ENCODE measurements at places on chromosomes 5 and 9.

DNA sequence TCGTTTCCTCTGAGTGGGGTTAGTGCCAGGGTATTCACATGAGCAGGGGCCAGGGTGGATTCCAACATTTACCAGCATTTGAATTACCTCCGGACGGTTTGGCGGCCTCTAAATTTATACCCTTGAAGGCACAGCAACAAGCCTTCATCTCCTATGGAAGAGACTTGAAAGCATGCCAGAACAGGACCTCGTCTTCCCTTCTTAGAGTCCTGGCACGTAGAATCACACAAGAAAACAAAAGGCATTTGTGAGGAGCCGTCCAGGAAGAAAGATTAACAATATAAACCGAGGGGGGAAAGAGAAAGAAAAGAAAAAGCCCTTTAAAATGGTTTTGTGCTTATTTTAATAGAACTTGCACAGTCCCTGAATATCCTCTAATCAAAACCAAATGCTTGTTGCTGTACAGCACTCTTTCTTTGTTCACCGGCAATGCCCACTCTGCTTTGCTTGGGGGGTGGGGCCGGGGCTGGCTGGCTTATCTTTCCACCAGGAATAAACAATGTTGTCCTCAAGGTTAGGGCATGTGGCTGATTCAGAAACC is 575.8 kb upstream of the ZNF462 start:
- no peak for DNase-seq

DNA sequence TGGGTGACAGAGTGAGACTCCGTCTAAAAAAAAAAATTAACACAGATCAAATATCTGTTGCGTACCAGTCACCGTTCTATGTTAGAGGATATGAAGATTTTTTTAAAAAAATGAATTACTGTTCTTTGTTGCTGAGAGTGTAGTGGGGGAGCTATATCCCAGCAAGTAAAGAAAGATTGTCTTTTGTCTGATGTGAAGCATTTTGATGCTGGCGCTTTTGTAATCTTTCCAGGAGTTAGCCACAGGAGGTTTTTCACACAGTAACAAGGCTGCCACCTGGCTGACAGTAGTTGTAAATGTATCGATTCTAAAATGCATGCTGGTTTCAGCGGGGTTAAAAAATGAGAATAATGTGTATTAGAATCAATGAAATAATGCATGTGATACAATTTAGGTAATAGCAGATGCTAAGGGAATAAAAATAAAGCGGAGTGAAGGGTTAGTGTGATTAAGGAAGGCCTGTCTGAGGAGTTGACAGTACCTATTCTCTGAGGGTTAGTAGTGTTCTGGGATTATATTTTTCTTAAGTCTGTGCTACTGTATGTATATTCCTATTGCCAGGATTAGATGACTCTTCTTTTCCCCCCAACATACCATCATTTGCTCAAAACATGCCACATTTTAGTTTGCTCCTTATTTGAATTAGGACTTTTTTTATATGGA is 3.4 kb downstream of the LMNB1 start:
- DNase-seq, result no peak

DNA sequence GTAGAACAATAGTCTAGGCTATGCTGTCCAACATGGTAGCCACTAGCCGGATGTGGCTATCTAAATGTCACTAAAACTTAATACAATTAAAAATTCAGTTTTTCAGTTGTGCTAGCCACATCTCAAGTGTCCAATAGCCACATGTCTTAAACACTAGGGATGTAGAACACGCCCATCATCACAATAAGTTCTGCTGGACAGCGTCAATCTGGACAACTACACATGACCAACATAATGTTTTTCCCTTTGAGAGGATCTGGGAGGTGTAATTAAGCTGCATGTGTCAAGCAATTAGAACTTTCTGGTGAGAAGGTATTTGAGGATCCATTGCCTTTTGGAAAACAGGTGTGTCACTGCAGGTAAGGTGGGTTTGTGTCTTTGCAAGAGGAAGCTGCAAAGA is 424.6 kb upstream of the WWC1 start:
- no peak for DNase-seq

DNA sequence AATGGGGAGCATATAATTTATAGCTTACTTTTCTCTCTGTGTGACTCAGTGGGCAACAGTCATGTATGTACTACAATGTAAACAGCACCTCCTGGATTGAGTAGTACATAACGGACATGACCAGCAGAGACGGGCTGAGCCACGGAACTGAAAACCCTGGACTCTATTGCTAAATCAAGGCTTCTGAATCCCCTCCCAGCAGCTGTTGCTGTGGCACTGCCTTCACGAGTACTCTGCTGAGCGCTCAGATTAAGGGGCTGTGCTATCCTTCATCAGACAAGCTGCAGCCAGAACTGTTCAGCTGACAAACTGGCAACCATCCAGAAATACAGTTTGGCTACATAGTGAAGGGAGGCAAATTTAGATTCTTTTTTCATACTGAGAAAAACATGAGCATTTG is 131.3 kb upstream of the CCDC180 start:
- no peak for DNase-seq

GRCh38 chr5:89946508-89946907 is 463.0 kb downstream of the CETN3 start:
- no peak for DNase-seq

- no peak for DNase-seq
Observed at GRCh38 chr9:124721109-124721906, 49.8 kb downstream of the NR6A1 start.
